NCI-H1092 (cell line): ENCODE measurements at places on chromosomes 3 and 15.

DNA sequence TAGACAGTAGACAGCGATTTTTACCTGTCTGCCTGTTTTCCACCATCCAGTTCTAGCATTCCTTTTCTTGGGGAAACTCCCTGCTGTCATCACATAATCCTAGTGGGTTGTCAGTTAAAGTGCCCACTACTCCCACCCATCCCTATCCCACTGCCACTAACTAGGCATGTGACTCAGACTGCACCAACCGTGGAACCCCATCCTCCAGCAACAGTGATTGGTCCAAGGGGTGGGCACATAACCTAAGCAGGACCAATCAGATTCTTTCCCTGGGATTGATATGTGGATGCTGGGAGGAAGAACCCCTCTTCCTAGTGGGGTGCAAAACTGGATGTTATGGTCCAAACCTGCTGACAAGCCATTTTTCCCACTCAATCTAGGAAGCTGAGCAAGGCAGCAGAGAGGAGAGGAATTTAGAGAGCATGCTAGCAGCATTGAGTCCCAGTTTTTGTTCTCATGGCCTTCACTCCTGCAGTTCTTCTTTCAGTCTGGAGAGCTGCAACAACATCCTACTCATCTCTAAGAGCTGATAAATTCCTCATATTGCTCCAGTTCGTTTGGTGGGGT lies 3.9 kb upstream of the INSYN1 start:
- no peak for DNase-seq

GRCh38 chr3:114363554-114364202 lies 69.8 kb downstream of the TIGIT start:
- DNase-seq: no peak

- no peak for DNase-seq
These were observed 21.1 kb downstream of the CTSH start for GRCh38 chr15:78923480-78924360.

DNA sequence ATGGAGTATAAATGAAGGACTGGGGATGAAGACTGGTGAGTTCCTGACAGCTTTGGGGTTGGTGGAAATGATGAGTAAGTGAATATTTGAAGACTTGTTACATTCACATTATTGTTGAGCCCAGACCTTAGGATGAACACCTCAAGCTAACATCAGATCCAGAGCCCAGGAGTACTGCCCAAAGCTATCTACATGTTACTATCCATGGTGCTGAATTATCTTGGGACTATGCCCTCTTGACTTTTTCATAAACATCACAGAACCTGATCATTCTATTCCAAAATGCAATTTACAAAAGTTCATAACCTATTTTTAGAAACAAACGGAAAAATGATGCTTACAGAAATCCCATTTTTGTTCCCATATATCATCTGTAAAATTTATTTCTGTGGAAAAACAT lies 613.3 kb downstream of the TUSC7 start:
- DNase-seq: no peak

- peak; percentile 70 for DNase-seq
These were observed 378.3 kb upstream of the RGMA start for GRCh38 chr15:93467337-93467736.

GRCh38 chr3:138854940-138855339 lies 20.2 kb upstream of the PIK3CB start:
- no peak for DNase-seq

- DNase-seq: no peak
These were observed 513.7 kb upstream of the EPHA6 start for GRCh38 chr3:96300743-96301142.

- DNase-seq: no peak
These were observed 123.9 kb upstream of the MEF2A start for GRCh38 chr15:99441871-99442251.
